ENCODE measurements at places on chromosomes 4 and X. TPM values are rescaled to one million over a fixed set of nuclear protein-coding genes. Genes with fewer than 3 reads are reported as not detected.

DNA sequence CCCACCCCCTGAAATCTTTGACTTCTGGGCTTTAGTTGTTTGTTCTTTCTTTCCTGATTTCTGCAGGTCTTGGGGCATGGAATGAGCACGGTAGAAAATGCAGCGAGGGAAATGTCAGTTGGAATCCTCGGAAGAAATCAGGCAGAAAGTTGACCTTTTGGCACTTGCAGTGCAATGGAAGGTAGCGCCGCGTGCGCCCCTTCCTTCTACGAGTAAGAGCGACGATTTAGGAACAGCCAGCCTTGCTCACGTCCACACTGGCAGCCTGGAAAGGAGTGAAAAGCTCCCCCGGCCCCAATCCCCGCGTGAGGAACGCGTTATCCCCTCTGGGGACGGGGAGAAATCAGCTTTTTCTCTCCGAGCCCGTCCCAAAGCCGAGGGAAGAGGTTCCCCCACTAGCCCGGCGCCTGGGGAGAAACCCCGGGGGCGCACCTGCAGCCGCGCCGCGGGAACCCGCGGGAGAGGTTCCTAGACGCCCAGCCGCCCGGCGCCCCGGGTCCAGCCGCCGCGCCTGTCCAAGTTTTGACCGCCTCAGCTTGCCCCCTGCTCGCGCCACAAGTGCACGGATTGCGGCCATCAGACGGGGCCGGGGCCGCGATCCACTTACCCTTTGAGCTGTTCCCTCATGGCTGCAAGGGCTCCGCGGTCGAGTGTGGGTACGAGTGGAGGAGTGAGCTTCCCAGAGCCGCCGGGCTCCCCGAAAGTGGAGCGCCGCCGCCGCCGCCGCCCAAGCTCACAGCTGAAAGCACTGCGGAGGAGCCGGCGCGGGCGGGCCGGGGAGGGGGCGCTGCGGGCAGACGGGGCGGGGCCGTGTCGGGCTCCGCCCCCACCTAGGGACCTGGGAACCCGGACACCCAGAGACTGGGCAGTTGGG lies 194.6 kb upstream of the FTHL17 start:
- DNase-seq = peak; percentile 3

DNA sequence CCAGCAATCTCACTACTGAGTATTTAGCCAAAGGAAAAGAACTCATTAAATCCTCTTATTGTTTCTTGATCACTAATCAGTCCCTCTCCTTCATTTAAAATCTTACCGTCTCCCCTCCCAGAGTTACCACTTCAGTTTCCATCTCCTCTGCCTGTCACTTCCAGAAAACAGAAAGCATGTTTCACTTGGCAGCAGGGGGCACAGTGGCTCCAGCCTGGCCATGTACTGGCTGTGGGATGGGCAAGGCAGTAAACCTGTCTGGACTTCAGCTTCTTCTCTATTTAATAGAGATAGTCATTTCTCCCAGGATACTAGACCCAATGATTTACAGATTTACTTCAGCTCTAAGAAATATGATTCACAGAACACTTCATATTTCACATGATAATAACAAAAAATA lies 63.2 kb downstream of the CD40LG start:
- DNase-seq = peak; percentile 50

DNA sequence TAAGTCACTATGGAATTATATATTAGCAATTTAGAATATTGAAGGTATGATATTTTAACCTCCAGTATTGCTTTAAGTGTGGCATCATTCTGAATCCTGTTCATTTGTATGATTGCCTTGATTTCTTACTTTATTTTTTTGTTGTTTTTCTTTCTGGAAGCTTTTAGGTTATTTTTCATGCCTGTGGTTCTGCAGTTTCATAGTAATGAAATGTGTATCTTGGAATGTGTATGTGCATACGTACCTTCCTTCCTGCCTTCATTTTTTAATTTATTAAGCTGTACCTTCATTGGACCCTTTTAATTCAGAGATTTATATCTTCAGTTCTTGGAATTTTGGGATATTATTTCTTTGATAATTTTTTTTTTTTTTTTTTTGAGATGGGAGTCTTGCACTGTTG lies 22.1 kb downstream of the CPEB2 start:
- no peak for DNase-seq

GRCh38 chrX:96682516-96682915 lies 2.1 kb upstream of the DIAPH2 start:
- no peak for DNase-seq

DNA sequence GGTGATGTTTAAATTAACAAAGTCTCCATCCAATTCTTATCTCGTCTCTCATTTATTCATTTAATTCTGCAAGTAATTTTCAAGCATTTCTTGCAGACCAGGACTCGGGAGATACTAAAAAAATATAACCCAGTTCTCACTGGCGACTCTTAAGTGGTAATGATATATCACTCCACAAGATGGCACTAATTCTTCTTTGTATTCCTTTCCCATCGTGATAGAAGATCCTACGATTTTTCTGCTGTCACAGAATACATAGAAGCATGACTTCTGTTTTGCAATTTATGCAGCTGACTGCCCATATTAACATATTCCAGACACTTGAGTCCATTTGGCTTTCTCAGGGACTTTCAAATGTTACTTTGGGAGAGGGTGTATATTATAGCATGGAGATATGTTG lies 64.0 kb upstream of the FGF13 start:
- DNase-seq = peak; percentile 24

- no peak for DNase-seq
Observed at GRCh38 chrX:16014171-16014570, 109.2 kb upstream of the GRPR start.

DNA sequence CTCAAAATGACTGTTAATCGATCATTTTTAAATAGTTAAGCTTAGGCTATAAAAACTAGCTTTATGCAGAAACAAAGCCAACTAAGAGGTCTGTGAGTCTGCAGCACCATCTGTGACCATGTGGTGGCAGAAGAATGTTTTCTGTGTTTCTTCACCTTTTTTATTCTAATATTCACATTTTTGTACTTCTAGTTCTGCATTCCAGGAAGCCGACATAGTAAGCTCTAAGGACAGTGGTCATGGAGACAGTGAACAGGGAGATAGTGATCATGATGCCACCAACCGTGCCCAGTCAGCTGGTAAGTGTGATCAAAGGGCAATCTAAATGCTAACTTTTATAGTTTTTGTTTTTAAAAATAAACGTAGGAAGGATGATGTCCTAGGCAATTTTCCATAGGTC lies 5.6 kb downstream of the PCDH10 start:
- peak; percentile 15 for DNase-seq

Gene EGF
- total RNA-seq = 2.0 TPM

Gene PARM1
- not detected for total RNA-seq

Gene SEL1L3
- total RNA-seq = 51.9 TPM

Gene AKAP14
- total RNA-seq = not detected

Data from HT1080 (cell line).